Glutamatergic neuron (in vitro differentiated cells): ENCODE measurements at places on chromosomes 5 and 9. TPM values are rescaled to one million over a fixed set of nuclear protein-coding genes. Genes with fewer than 3 reads are reported as not detected.

- H3K4me1 ChIP-seq: peaks cover 6% of the 10 kb centered on the region
- H3K36me3 ChIP-seq: no peaks in the 10 kb centered on the region
- H3K27ac ChIP-seq: no peak overlapping the region
- H3K27me3 ChIP-seq: no peaks in the 10 kb centered on the region
- no peak overlapping the region for H3K4me3 ChIP-seq
Measured at GRCh38 chr5:173547579-173547978, 68.9 kb downstream of the BOD1 start.

- no peak overlapping the region for H3K27ac ChIP-seq
- no peaks in the 10 kb centered on the region for H3K4me1 ChIP-seq
- H3K27me3 ChIP-seq: no peaks in the 10 kb centered on the region
- no peaks in the 10 kb centered on the region for H3K36me3 ChIP-seq
Measured at GRCh38 chr5:96984506-96985192, 48.8 kb downstream of the LNPEP start.

GRCh38 chr5:146047396-146047795 lies 58.0 kb downstream of the PLAC8L1 start:
- no peak overlapping the region for H3K27ac ChIP-seq
- no peaks in the 10 kb centered on the region for H3K27me3 ChIP-seq
- H3K4me3 ChIP-seq: no peak overlapping the region
- H3K4me1 ChIP-seq: no peaks in the 10 kb centered on the region

SH3GL2 gene
- total RNA-seq: 8.1 TPM

- H3K27me3 ChIP-seq: no peaks in the 10 kb centered on the region
- no peak overlapping the region for H3K4me3 ChIP-seq
- peak; percentile 78 for DNase-seq
- no peaks in the 10 kb centered on the region for H3K4me1 ChIP-seq
Measured at GRCh38 chr9:101791938-101792337, 53.5 kb upstream of the GRIN3A start.

PDE6A gene
- total RNA-seq: not detected

DNA sequence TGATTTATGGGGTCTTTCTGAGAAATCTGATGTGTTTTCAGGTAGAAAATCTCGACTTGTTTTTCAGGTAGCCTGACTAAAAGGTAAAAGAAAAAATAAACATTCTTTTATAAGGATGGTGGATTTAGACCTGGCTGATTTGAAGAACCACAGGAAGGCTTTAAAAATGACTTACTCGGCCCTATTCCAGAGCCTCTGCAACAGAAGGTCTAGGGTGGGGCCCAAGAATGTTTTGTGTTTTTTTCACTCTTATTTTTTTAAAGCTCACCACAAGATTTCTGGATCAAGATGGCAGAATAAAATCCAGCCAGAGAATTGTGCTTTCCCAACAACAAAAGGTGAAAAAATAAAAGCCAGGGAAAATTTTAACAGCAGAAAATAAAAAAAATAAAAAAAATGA lies 59.1 kb downstream of the FNBP1 start:
- H3K27ac ChIP-seq: no peak overlapping the region
- no peak for DNase-seq
- H3K4me1 ChIP-seq: peaks cover 2% of the 10 kb centered on the region
- H3K36me3 ChIP-seq: peaks cover 7% of the 10 kb centered on the region
- no peaks in the 10 kb centered on the region for H3K27me3 ChIP-seq

DNA sequence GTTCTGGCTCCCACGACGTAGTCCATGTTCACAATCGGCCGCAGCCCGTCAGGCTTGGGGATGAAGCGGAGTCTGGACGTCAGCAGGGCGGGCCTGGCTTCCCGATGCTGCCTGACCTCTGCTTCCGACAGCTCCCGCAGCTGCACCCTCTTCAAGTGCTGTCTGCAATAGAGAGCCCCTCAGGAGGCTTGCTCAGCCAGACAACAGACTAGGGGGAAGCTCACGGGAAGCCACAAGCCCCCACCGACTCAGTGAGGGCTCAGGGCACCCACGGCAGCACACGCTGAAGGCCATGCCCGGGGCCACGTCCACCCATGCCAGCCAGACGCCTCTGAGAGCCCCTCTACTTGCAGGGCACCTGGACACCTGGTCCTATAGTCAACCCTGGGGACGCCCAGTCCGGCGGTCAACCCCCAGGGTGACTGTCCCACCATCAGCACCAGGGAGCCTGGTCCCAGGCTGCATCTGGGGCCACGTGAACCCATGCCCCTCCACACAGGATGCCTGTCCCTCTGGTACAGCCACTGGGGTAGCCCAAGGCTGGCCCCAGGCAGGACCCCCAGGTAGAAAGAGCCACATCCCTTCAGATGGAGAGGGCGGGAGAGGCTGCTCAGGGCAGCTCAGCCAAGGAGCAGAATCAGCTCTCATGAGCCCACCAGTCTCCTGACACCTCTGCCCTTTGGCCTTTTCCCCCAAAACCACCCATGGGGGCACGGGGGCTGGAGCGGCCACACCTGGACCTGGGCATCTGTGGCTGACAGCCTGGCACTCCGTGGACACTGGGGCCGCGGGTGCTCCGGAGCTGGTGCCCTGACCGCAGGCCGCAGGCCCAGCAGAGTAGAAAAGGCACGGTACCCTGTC lies 14.5 kb downstream of the TERT start:
- H3K4me3 ChIP-seq: no peak overlapping the region
- H3K27ac ChIP-seq: no peak overlapping the region
- no peak for DNase-seq
- H3K36me3 ChIP-seq: peaks cover 9% of the 10 kb centered on the region
- H3K27me3 ChIP-seq: peaks cover 11% of the 10 kb centered on the region

ADAMTS13 gene
- 27.9 TPM for total RNA-seq
